NCI-H748 treated with DMSO at 0.1 percent for 48 hours (cell line): ENCODE measurements at places on chromosomes 11 and 22.

GRCh38 chr11:123093739-123094138, 31.8 kb upstream of the HSPA8 start:
- no peak for DNase-seq

GRCh38 chr11:108973402-108974162, 308.7 kb downstream of the DDX10 start:
- DNase-seq: no peak

GRCh38 chr11:13958641-13959400, 3.7 kb upstream of the SPON1 start:
- DNase-seq: no peak

- no peak for DNase-seq
Measured at GRCh38 chr11:78883506-78883905, 308.8 kb upstream of the NARS2 start.

DNA sequence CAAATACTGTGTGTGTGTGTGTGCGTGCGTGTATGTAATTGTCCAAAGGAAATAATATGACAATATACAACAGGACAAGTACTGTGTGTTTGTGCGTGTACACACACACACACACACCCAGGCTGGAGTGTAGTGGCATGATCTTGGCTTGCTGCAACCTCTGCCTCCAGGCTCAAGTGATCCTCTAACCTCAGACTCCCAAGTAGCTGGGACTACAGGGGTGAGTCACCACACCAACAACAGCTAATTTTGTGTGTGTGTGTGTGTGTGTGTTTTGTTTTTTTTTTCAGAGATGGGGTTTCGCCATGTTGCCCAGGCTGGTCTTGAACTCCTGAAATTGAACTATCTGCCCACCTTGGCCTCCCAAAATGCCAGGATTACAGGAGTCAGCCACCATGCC, 61.5 kb downstream of the NUP98 start:
- no peak for DNase-seq

DNA sequence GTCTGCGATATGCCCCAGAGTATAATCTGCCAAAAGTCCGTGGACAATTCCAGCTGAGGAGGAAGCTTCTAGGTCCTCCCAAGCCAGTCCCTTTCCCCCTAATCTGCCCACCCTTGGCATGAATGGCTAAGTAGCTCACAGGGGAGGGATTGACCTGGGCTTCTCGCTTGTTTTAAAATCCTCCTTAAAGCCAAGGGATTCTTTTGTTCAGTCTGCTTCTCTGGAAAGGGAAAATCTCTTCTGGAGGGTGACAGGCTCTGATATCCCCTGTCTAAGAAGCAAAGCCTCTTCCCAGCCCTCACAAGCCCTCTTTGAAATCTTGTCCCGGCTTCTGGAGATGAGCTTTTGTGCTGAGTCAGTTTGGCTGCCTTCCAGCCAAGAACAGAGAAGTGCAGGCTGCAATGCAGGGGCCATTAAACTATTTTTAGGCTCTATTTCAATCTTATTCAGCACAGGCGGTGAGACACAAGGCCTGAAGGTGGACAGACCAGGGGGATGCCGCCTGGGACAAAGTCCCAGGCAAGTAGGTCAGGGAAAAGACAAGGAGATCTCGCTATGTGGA, 23.9 kb downstream of the NEFH start:
- DNase-seq: no peak

- DNase-seq: no peak
Measured at GRCh38 chr11:42013656-42014201, 554.3 kb upstream of the LRRC4C start.

GRCh38 chr11:78977009-78977408, 402.3 kb upstream of the NARS2 start:
- DNase-seq: no peak

- no peak for DNase-seq
Measured at GRCh38 chr11:72524711-72525110, 90.4 kb upstream of the CLPB start.

DNA sequence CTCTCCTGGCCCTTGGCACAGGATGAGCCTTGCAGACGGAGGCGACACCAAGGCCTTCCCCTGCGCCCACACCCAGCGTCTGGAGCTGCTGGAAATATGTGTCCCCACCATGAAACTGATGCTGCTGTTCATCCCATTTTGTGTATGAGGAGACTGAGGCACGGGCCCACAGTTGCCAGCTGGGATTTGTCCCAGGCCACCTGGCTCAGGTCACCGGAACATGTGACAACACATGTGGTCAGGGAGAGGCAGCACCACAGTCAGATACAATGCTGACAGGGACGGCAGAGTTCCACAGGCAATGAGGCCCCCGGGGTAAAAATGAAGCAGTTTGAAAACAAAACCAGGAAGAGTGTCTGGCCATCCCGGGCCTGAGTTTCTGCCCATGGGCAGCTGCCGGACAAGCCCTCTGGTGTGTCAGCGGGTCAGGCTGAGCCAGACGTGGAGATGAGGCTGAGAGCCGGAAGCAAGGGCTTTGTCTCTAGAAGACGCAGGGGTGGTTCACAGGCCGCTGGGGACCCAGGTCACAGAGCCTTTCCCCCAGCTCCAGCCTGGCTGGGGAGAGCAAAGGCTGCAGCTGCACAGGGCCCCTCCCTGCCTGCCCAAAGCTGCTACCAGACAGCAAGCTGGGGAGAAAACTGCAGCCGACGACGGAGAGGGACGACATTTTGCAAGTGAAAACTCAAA, 80.7 kb downstream of the CDKN1C start:
- no peak for DNase-seq

GRCh38 chr11:69878144-69878883, 59.1 kb upstream of the FGF3 start:
- DNase-seq: no peak

DNA sequence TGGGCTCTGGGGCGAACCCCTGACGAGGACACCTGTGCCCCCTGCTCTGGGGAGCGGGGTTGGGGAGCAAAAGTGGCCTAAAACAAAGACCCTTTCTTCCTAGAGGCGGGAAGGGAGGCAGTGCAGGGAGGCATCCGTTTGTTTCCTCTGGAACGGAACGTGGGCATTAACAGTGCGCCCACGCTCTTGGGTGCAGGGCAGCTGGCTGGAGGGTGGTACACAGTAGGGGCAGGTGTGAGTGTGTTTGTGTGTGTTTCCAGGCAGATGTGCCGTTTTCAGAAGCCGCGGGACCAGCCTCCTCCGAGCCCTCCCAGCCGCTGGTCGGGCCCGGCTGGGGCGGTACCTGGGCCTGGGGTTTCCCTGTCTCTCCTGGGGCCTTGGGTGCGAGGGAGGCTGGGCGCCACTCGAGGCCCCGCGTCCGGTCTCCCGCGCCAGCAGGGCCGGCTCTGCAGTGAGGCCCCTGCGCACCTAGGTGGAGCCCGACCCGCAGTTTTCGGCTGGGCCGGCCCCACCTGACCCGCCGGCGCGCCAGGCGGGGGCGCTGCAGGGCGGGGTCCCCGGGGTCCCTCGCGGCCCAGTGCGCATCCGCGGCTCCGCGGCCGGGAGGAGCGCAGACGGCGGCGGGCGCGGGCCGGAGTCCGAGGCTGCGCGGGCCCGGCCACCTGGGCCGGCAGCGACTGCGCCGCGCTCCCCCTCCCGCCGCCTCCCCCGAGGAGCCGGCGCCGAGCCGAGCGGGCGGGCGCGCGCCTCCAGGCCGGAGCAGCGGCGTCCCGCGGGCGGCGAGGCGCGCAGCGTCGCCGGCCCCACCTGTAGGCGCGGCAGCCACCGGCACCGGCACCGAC, 1252.7 kb downstream of the BRD1 start:
- DNase-seq: peak; percentile 59

DNA sequence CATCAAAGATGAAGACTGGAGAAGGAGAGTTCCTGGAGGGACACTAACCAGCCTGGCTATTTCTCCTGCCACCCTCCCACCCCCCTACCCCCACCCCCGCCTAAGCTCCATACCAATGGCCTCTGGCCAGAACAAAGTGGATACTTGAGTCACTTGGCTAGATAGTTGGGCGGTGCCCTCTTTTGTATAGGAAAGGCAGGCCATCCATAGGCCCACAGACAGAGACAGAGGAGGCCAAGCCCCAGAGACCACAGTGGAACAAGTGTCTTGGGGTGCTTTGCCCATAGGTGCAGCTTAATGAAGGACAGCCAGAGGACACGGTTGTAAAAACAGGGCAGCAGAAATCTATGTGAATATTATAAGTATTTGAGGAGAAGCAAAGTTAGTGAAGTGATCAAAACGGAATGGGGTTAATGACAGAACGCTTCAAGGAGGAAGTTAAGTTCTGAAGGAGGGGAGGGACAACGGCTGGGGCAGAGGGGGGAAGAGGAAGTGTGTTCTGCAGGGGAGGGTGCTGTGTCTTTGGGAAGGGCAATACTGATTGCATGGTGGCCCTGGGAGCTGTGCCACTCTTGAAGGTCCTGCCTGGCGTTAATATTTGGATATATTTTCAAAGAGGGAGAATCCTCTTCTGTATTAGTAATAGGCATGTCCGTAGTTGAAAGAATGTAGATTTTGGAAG, 32.7 kb downstream of the FLI1 start:
- DNase-seq: no peak

GRCh38 chr11:63866211-63866610, 27.3 kb downstream of the MARK2 start:
- DNase-seq: no peak

GRCh38 chr11:76740772-76741171, 42.4 kb upstream of the TSKU start:
- DNase-seq: no peak

- no peak for DNase-seq
Measured at GRCh38 chr11:59273373-59273841, 60.7 kb upstream of the MPEG1 start.

GRCh38 chr11:72679869-72680268, 5.6 kb upstream of the PDE2A start:
- no peak for DNase-seq

DNA sequence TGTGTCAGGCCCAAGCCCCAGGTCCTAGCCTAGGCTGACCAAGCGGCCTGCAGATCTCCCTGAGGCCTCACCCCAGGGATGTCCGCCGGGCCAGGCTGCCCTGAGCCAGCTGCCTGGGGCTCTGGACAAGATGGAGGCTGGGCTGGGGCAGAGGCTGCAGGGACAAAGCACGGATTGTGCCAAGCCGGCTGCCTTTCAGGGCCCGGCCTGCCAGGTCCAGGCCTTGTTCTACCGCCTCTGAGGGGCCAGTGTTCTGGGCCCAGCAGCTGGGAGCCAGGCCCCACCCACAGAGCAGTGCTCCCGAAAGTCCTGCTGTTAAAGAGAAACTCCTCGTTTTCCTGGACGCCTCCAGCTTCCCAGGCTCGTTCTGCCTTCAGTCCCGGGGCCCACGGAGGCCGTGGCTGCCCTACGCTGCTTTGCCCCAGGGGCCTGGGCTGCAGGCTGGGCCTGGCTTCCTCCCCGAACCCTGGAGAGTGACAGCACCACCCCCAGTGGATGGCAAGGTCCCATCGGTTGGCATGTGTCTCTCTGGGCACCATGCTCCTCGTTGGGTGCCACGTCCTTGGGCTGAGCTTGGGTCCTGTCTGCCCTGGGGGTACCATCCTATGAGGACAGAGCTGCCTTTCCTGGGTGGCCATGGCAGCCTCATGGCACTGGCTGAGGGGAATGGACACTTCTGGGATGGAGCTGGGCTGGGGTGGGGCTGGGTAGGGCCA, 7.6 kb downstream of the BRSK2 start:
- no peak for DNase-seq

DNA sequence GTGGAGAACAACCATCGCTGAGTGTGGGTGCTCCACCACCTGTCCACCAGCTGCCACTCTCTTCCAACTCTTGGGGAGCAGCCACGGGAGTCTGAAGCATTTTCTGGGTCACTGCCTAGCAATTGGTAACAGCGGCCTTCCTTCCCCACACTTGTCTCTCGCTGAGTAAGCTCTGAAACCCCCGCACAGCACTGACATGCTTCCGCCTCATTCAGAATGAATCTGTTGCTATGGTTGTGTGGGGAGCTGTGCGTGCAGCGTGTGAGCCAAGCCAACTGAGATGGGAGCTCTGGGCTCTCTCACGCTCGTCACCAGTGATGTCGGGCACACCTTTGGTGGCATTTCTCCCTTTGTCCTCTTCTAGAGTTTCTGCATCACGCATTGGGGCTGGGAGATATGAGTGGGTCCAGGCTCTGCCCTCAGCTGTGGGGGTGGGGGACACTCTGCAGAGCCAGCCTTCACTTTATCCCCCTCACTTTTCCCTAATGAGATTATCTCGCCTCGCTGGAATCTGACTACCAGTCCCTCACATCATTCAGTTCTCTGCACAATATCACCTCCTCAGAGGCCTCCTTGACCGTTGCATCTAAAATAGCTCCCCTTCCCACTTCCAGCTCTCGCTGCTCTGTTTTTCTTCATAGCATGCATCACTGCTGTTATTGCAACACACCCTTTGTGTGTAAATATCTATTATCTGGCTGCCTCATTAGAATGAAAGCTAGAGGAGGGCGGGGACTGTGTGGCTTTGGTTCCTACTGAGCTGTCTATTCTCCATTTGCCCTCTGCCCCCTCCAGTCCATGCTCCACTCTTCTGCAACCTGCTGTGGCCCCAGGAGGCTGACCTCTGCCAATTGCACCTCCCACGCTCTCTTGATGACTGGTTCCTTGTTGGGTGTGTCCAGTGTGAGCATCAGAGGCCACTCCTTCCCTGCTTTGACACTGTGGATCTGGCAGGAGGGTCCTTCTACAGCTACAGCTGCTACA, 569.9 kb upstream of the CADM1 start:
- DNase-seq: peak; percentile 90

- DNase-seq: no peak
Measured at GRCh38 chr22:27212617-27213177, 555.3 kb downstream of the MIAT start.

- DNase-seq: no peak
Measured at GRCh38 chr11:67400251-67400941, 1.3 kb downstream of the PPP1CA start.

GRCh38 chr11:15711311-15711710, 596.6 kb downstream of the INSC start:
- DNase-seq: no peak

GRCh38 chr11:32154275-32154674, 63.4 kb downstream of the RCN1 start:
- no peak for DNase-seq

- no peak for DNase-seq
Measured at GRCh38 chr11:92397221-92397755, 172.7 kb downstream of the FAT3 start.

GRCh38 chr11:81787584-81788049, 946.0 kb downstream of the FAM181B start:
- peak; percentile 14 for DNase-seq

GRCh38 chr22:24514241-24515026, 19.3 kb downstream of the UPB1 start:
- DNase-seq: no peak

DNA sequence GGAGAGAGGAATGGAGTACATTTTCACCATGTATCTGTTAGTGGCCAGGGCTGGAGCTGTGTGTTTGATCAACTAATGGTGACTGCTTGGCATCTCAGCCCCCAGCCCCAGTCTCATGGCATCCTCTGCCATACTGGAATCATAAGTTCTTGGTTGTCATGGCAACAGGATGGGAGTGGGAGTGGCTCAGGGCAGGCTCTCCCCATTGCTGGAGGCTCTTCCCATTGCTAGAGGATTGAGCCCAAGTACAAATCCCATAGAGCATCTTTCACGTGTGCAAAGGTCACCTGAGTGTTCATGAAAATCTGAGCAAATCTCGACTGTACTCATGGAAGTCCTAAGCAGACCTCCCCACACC, 14.9 kb downstream of the DNAJB13 start:
- DNase-seq: no peak
